T-helper 17 cell (primary cell): ENCODE measurements at places on chromosomes 16 and 17.

- DNase-seq = no peak
Measured at GRCh38 chr17:10956821-10957220, 118.9 kb upstream of the PIRT start.

GRCh38 chr16:24493821-24494220 is 45.5 kb upstream of the RBBP6 start:
- no peak for DNase-seq

DNA sequence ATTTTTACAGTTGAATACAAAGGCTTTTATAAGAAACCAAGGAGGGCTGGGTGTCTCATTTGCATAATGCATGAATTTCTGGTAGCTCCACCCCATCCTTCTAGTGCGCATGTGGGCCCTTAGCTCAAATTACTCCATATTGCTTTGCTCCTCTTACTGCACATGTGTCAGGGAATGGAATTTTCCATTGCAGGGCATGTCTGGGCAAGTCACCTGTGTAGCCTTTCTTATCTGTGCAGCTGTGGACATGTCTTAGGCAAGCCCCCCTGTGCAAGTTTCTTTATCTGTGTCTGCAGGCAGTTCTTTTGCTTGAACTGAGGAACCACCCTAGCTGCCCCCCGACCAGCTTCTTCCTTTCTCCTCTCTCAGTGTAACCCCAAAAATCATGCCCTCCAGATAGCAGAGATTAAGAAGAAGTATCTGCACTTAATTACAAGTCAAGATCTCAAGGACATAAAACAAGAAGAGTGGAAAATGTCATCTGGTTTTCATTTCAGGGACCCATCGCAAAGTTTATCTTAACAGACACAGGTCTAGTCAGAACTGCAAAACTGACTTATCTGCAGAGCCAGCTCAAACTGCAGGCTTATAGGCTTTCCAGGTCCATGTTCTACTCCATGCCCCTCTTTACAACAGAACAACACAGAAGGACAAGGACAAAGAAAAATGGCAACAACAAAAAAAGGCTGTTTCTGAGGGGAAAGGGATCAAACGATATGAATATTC is 137.9 kb upstream of the HS3ST4 start:
- DNase-seq = no peak

- DNase-seq = no peak
Measured at GRCh38 chr16:89589241-89589926, 13.8 kb downstream of the CPNE7 start.

- no peak for DNase-seq
Measured at GRCh38 chr16:46728806-46729205, 19.3 kb downstream of the MYLK3 start.

GRCh38 chr16:82753821-82754220 is 127.1 kb downstream of the CDH13 start:
- no peak for DNase-seq

GRCh38 chr16:63617990-63618763 is 1503.7 kb downstream of the CDH11 start:
- no peak for DNase-seq

DNA sequence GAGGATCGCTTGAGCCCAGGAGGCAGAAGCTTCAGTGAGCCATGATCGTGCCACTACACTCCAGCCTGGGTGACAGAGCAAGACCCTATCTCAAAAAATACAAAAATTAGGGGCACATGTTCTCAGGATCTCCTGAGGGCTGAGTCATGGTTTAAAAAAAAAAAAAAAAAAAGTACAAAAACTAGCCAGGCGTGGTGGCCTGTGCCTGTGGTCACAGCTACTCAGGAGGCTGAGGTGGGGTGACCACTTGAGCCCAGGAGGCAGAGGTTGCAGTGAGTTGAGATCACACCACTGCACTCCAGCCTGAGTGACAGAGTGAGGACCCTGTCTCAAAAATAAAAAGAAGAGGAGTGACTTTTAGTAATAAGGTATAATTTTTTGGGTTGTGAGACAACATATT is 16.9 kb downstream of the BLMH start:
- no peak for DNase-seq

DNA sequence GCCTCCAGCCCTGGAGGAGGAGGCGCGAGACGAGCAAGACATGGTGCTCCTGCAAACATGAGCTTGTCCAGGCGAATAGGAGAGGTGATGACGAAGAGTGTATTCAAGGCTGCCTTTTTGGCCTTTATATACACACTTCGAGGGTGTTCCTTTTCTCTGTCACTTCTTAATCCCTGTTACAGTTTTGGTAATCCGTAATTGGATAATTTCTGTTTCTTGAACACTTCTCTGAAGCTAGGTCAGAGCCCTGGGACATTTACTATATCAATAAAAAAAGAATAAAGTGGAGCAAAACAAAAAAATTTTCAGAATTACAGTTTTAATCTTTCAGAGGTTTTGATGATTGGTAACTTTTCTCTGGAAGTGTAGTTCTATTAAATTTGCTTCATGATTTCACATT is at the start of gene KRT24:
KRT24 (minus strand) TSS at position 101 of the 400 bp plus-strand sequence; CDS start at position 42, 59 bp downstream.
- no peak for DNase-seq

DNA sequence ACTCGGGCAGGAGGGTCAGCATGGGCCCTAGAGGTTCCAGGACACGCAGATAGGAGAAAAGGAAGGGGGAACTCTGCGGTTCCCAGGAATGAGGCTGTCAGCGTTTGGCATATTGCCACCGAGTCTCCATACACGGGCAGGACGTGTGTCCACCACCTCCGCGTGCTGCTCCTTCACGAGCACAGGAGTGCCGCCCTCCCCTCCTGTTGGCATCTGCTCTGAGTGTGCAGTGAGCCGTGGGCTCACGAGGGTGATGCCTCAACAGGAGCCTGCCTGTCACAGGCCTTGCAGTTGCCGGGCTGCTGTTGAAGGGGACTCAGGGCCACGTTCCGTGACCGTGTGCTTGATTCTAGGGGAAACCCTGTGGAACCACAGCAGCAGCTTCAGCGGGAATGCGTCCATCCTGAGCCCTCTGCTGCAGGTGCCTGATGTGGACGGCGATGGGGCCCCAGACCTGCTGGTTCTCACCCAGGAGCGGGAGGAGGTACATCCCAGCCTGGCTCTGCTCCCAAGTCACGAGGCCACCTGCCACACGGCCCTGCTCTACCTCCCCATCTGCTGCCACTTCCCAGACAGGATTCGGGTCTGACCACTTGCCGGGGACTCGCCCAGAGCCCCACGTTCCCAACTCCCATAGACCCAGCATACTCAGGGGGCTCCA is 14.6 kb downstream of the RGS11 start:
- DNase-seq = no peak

GRCh38 chr16:694863-695354 is 4.7 kb upstream of the WDR24 start:
- no peak for DNase-seq

DNA sequence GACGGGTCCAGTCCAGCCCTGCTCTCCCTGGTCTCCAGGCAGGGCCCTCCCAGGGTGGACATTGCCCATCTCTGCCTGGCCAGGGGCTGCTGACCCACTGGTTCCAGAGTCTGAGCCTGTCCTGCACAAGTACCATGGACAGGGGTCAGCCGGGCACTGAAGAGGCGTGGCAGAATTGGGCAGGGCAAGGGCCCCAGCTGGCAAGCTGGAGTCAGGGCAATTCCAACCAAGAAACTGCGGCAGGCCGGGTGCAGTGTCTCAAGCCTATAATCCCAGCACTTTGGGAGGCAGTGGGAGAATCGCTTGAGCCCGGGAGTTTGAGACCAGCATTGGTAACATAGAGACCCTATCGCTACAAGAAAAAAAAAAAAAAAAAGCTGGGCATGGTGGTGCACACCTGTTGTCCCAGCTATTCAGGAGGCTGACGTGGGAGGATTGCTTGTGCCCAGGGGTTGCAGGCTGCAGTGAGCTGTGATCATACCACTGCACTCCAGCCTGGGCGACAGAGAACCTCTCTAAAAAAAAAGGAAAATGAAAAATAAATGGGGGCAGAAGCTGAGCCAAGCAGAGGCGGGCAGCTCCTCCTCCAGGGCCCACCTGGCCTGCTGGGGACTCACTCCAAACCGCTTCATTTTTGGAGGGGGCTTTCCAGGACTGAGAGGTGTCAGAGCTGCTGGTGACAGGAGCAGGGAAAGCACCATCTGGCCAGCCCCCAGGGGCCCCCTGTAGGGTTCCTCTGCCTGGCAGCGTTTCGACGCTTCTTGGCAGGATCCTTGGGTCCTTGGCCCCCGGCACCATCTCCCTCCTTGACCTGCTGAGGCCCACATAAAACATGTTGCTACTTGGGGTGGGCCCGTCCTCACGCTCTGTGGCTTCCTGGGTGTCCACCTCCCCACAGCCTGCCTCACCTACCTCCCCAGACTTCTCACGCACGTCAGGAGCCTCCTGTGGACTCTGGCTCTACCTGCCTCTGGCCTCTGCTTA is 2.9 kb upstream of the MAFG start:
- DNase-seq = no peak
